ENCODE measurements at places on chromosomes 1 and 21. TPM values are rescaled to one million over a fixed set of nuclear protein-coding genes. Genes with fewer than 3 reads are reported as not detected.

The OLFML2B gene
- 4.3 TPM for total RNA-seq

- DNase-seq, result no peak
Measured at GRCh38 chr1:212132025-212132424, 96.5 kb downstream of the DTL start.

DNA sequence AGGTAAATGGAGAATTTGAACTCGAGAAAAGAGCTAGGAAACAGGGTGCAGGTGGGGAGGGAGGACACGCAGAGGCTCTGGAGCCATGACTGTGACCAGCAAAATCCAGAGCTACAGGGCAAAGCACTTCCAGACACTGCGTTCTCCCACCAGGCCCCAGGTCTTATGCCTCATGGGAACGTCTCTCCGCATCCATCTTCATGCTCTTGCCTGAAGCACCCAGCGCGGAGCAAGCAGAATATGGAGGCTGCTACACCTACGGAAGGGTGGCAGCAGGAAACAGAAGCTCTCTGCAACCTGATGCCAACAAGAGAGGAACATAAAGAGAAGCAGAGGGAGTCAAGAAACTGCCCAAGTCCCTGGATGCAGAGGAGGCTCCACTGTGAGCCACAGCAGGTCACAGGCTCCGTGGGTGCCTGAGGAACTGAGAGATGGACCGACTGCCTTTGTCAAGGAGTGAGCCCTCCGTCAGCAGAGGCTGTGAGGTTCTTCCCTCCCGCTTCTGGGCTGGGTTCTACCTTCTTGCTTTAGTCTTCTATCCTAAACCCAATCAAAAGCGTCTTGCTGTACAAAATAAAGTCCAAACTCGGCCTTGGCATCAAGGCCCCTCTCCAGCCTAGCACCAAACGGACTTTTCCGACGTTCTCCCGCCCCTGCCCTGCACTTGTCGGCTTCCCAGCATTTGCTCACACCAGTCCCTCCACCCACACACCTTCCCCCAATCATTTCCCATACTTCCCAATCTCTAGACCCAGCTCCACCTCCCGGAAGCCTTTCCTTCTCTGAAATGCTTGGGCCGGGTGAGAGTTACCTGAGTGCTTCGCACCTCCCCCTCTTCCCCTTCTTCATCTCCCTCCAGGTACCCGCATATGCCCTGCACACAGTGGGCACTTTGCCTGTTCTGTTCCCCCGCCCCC, 930 bp downstream of the DHCR24 start:
- peak; percentile 78 for DNase-seq

- DNase-seq, result no peak
Measured at GRCh38 chr1:98929437-98929836, 75.2 kb downstream of the PLPPR5 start.

DNA sequence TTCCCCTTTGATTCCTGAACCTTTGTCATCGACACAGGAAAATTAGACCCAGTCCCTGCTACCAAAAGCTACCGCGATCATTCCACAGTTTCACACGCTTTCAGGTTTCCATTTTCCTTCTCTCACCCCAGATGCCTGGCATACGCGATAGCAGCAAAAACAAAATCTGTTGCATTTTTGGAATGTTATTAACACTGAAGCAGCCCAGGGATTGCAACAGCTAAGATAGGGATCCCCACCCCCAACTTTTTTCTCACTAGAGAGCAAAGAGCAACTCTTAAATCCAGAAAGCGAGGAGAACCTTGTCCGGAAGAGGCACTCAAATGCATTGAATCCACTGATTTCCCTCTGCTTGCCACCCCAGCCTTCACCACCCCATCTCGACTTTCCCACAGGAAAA, 8.9 kb downstream of the OVAAL start:
- no peak for DNase-seq
